MCF 10A (cell line): ENCODE measurements at places on chromosomes 12 and 14.

DNA sequence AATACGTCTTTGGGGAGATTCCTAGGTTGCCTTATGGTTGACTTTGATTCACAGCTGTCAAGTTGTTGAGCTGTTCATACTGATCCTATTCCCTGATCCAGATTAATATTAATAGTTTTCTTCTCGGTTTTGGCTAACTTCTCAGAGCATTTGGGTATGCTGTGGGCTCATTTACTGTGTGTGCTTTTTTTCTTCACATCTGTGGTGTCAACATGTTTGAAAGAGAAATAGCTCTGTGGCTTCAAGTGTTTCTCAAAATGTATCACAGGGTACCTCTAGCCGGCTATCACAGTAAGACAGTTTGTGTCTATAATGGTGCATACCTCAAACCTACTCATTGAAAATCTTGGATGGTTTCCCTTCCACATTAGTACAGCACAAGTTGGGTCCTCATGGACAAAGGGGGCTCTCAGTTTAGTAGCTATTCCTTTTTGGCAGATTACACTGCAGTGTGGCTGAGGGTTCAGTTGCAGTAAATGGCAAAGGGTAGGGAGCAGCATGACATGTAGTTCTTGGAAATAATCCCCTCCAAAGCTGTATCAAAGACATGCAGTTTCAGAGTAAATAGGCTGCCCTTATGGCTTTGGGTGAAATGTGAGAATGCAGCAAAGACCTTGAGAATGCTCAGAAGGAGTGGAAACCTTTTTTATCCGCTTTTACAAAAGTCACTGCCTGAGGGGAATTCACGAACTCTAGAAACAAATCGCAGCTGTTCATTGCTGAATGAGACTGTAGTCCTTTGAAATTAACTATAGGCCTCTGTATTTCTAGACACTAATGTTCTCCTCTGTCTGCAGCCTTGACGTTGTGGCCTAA lies 102.4 kb upstream of the ATF1 start:
- no peak overlapping the region for H3K27ac ChIP-seq
- no peak overlapping the region for H3K4me3 ChIP-seq
- H3K4me1 ChIP-seq = peaks cover 13% of the 10 kb centered on the region
- peaks cover 16% of the 10 kb centered on the region for H3K36me3 ChIP-seq
- H3K27me3 ChIP-seq = no peaks in the 10 kb centered on the region

DNA sequence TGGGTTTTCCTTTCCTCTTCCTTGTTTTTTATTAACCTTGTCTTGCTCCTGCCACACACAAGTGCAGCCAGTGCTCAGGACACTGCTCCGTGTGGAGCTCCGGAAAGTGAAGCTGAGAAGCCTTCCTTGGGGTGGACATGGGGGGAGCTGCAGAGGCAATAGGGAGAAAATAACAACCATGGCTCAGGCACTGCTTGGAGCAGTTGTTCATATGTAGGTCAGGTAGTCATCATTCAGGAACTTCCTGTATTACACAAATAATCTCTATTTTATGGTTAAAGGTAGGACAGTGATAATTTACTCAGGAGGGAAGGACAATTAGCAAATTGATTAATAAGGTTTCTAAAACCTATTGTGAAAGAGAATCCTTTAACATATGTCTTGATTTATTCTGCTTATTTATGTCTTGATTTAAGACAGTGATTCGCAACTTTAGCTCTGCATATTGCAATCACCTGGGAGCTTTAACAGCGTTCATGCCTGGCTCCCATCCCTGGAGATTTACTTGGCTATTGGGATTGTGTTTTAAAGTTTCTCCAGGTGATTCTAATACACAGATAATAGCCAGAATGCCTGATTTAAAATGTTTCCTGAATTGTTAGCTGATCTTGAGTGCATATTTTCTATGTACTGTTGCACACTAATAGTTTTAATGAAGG lies 92.1 kb downstream of the ETV6 start:
- H3K4me3 ChIP-seq = no peak overlapping the region
- no peaks in the 10 kb centered on the region for H3K36me3 ChIP-seq
- H3K4me1 ChIP-seq = peaks cover 24% of the 10 kb centered on the region
- DNase-seq = peak; percentile 21

- peaks cover 12% of the 10 kb centered on the region for H3K4me1 ChIP-seq
- H3K27me3 ChIP-seq = no peaks in the 10 kb centered on the region
- H3K4me3 ChIP-seq = no peak overlapping the region
Measured at GRCh38 chr12:89083491-89083890, 268.8 kb downstream of the DUSP6 start.

- no peaks in the 10 kb centered on the region for H3K36me3 ChIP-seq
- no peaks in the 10 kb centered on the region for H3K4me1 ChIP-seq
- H3K4me3 ChIP-seq = no peak overlapping the region
Measured at GRCh38 chr14:60303745-60304144, 54.7 kb downstream of the PPM1A start.
